Right lung (tissue), 10 donors: ENCODE measurements at places on chromosomes 2 and 18. TPM values are rescaled to one million over a fixed set of nuclear protein-coding genes. Genes with fewer than 3 reads are reported as not detected.

- DNase-seq = no peak
Observed at GRCh38 chr2:96934831-96935540, 51.4 kb downstream of the FAM178B start.

DNA sequence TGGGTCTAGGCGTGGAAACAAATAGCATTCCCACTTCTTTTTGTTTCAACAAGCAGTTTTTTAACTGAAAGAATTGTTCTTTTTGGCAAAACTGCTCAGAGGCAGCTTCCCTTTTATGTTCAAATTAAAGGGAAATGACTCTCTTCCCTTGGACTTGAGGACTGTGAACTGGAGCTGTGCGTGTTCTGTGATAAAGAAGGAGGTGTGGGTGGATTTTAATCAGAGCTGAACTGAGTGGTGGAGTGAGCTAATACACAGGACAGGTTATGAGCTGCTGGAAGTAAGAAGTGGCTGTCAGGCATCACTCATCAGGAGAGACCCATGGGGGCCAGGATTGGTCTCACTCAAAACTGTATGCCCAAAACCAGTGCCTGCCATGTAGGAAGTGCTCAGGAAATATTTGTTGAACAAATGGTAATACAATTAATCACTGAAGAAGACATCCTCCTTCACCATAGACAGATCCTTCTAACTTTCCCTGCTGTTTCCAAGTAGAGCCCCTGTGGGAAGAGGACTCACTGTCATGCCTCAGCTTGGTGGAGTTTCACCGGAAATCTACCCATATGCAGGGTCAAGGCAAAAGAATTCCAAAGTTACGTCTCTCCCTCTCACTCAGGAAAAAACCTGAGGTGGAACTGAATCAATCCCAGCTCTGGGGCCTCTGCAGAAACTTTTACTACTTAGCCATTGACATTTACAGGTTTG lies 55.9 kb downstream of the FEZ2 start:
- no peak for DNase-seq

GRCh38 chr2:60806988-60807681 lies 51.1 kb downstream of the PAPOLG start:
- DNase-seq = no peak

DNA sequence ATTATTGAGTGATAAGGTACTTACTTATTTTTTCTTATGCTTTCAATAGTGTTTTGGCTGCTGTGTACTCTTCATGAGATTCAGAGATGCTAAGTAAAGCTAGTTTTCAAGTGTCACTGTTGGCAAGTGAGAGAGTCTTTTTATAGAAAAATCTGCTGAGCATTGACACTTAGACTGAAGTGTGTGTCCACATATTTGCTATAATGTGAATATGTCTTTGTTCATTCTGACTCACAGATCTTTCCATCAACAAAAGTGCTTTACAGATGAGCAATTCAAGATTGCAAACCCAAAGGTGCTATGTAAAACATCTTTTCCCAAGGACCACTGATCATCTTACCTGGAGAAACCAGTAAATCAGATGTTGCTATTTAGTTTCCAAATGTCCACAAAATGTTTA lies 410.6 kb upstream of the FIGN start:
- DNase-seq = no peak

GRCh38 chr2:151691631-151692030 lies 42.6 kb downstream of the NEB start:
- DNase-seq = peak; percentile 10

GRCh38 chr18:32968248-32968647 lies 195.4 kb upstream of the KLHL14 start:
- no peak for DNase-seq

GRCh38 chr2:239318151-239318611 lies 82.6 kb downstream of the HDAC4 start:
- no peak for DNase-seq

The CCL20 gene
- 1.3 TPM for polyA plus RNA-seq

The COLEC11 gene
- 3.8 TPM for polyA plus RNA-seq

GRCh38 chr2:211688196-211688595 lies 850.4 kb downstream of the ERBB4 start:
- DNase-seq = no peak

The SLC40A1 gene
- polyA plus RNA-seq = 249 TPM

GRCh38 chr2:101717071-101717845 lies 19.8 kb downstream of the MAP4K4 start:
- DNase-seq = no peak

- peak; percentile 85 for DNase-seq
Observed at GRCh38 chr18:50707855-50708469, 111.9 kb downstream of the MRO start.

The PPP1CB gene
- 162 TPM for polyA plus RNA-seq

GRCh38 chr2:197934934-197935289 lies 130.5 kb downstream of the PLCL1 start:
- no peak for DNase-seq

The ALPI gene
- polyA plus RNA-seq = not detected

GRCh38 chr2:212177724-212178123 lies 360.9 kb downstream of the ERBB4 start:
- no peak for DNase-seq

DNA sequence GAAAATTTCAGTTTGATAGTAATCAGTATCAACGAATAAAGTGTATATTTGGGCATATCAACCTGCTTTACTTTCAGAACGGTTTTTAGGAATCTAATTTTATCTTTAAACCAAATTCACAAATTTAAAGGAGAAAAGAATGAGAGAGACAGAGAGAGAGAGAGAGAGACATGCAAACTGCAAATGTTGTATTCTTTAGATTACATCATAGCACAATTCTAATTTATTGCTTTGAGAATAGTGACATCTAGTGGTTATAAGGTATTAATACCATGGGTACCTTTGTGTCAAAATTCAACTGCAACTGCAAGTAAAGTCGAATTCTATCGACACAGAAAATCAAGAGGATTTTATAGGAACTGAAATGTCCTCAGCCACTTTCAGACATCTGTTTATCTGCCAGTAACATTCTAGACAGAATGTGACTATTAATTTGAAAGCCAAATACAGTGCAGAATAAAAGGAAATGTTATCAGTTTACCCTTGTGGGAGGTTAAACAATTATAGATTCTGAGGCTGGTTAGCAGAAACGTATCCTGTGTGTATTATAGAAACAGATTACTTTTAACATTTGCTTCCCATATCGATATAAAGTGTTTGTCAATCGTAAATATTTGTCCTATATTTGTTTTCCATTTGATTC lies 529.8 kb upstream of the VRK2 start:
- DNase-seq = peak; percentile 23
